ENCODE measurements at places on chromosomes 6 and 20.

DNA sequence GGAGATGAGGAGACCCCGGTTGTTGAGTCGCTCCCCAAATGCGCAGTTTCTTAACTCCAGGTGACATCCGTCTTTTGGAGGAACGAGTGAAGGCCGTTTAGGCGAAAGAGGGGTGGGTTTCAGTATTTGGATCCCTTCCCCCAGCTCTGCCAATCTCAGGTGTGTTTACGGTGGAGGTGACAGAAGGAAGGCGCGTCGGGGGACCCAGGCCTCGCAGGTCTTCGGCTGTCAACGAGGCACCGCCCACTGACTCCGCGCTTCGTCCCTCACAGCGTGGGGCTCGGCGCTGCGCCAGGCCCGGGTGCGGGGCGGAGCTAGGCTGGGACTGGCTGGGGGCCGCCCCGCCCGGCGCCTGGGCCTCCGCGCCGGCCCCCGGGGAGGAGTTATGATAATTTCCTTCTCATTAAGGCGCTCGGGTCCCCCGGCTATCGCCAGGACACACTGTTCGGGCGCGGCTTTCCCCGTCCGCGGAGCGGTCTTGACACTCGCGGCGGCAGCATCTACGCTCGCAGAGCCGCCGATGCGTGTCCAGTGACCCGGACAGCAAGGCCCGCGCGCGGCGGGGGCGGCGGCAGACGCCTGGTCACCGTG is at the start of gene TFAP2C:
Gene TFAP2C (plus strand): TSS at position 434 of the 591 bp plus-strand sequence. CDS start 239 bp downstream, outside the sequence.
- peak; percentile 97 for DNase-seq

DNA sequence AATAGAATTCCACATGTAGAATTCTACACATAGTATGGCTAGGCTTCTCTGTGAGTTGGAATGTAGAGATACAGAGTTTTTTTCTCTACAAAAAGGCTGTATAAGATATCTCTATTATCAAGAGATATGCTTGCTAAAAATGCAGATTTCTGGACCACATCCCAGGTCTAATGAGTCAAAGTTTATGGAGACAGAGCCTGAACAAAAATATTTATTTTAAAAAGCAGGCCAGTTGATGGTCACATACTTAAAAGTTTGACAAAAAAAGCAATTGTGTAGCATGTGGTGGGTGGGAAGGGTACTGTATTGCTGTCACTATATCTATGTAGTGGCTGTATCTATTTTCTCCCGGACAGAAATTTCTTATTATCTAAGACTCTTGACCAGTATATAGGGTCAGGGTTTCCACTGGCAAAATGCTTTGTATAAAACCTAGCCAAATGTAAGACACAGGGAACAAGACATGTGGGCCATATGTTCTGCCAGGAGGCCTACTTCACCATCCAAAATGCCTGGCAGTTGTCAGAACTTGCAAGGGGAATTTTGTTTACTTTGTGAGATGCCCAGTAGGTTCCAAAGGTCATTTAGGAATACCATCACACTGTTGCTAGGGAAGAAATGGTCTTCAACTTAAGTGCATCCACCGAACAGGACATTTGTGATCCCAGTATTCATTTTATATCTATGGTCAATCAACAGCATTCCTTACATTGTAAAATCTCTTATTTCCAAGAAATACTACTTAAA is 60.6 kb downstream of the SHPRH start:
- no peak for DNase-seq

DNA sequence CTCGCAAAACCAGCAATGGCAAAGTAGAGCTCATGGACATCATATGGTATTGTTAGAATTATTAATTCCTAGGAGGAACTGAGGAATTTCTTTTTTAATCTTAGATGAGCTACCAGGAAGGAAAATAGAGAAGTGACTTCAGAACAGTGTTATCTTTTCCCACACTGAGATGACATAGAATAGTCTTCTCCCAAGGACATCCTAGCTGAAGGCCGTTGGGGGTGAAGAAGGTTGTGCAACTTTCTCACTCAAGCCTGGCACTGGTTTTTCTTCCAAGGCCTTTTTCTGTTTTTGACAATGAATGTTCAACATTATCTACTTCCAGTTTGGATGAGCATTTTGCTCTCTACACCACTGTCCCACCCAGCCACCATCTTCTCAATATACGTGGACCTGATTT is 35.8 kb upstream of the MAS1 start:
- DNase-seq, result no peak

DNA sequence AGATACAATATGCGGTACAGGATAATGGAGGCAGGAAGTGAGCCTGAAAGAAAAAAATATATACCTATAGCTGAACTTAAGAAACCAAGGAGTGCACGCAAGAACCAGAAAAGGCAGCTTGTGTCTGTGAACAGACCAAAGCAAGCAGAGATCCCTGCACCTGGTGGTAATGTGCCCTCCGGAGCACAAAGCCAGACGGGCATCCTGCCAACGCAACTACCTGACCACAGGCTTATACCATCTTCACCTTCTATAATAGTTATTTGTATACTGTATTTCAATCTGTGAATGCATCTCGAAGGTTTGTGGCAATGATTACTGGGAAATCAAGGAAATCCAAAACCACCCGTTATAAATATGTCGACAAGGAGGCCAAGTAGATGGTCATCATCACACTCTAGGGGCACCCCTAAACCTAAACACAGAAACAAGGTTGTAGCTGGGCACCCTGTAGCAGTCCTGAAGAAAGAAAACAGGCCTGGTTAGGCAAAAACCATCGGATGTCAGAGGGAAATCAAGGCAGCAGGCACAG is 801 bp downstream of the FBXL4 start:
- no peak for DNase-seq

GRCh38 chr6:101001012-101001411 is 119.9 kb upstream of the ASCC3 start:
- DNase-seq, result no peak

DNA sequence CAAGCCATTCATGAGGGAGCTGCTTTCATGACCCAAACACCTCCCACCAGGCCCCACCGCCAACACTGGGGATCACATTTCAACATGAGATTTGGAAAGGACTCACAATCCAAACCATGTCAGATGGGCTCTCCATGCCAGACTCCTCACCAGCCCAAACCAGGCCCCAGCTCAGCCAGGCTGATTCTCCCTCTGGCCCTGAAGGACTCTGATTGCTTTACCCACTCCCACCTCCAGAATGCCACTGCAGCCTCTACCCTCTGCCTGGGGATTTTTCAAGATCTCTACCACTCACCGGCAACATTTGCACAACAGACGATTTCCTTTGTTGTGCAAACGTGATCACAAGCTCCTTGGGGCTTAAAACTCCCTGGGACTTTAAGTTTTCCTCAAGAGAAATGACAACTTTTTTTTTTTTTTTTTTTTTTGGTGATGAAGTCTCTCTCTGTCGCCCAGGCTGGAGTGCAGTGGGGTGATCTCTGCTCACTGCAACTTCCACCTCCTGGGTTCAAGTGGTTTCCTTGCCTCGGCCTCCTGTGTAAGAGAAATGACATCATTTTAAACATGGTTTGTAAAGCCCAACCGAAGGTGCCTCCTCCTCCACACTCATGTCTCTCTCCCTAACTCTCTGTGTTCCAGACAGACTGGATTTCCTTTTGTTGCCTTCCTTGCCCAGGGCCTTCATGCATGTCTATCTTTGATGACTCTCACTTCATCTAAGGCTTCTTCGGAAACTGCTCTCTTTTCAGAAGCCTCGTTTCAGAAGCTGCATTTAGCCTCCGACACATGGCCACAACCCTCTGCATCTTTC is 147.0 kb downstream of the CDH26 start:
- DNase-seq, result no peak

DNA sequence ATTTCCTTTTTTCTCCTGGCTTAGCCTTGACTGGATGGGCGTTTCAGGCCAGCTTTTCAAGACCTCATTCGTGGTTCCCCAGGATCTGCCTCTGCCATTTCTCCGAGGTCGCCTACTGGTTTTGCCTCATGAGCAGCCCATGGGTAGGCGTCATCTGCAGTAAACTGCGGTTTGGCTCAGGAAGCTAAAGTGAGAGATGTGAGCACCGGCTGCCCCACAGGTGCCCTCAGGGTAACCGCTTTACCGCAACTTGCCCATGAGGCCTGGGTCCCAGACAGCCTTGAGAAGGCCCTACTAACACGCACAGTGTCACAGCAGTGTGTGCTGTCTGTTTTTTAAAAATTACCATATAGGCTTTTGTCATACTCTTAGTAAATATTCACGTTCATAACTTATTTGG is 53.4 kb upstream of the TBXT start:
- no peak for DNase-seq

DNA sequence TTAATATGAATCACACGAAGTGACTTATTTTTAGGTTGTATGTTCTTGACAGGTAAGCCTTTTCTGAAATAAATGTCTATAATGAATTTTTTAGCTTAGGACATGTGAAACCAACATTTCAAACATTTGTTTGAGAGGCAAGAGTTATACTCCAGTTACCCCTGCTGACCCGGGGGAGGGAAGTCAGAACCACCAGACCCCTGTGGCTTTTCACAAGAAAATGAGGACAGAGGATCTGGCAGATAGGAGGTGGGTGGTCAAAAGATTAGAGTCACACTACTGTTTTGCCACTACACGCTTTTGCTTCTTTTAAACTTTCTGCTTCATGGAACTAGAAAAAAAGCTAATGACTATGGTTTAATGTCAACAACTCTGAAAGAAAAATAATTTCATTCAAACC is 27.5 kb upstream of the ADGRF4 start:
- no peak for DNase-seq

GRCh38 chr20:17972121-17972520 is 3.3 kb downstream of the MGME1 start:
- no peak for DNase-seq

DNA sequence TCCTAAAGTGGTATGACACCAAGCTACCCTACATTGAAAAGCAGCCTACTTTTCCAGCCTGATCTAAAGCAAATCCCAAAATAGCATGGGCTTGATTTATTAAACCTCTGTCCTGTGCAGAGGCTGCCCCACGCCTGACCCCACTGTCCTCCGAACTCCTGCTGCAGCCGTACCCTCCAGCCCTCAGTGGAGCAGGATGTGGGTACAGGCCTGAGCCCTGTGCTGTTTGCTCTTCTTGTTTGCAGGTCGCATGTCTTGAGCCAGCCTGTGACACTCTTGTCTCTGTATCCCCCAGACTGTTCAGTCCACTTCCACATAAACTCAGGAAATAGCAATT is 61.2 kb downstream of the RPP40 start:
- no peak for DNase-seq

DNA sequence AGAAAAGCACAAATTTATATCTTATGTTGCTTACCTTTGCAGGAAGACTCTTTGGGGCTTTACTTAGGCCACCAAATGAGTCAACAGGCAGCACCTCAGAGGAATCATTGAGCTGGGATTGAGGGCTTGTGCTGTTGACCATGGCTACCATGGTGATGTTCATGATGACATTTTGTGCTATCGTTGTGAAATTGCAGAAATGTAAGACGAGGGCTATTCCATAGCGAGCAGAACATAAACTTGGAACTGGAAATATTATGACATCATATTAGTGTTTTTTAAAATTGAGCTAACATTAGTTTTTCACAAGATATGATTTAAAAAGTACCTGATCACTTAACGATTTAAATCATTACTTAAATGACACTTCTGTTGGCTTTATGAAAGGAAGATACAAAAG is 11.8 kb downstream of the SLC17A3 start:
- DNase-seq, result no peak

Data from NCI-H526 (cell line).